ENCODE measurements at places on chromosomes 7 and 10.

DNA sequence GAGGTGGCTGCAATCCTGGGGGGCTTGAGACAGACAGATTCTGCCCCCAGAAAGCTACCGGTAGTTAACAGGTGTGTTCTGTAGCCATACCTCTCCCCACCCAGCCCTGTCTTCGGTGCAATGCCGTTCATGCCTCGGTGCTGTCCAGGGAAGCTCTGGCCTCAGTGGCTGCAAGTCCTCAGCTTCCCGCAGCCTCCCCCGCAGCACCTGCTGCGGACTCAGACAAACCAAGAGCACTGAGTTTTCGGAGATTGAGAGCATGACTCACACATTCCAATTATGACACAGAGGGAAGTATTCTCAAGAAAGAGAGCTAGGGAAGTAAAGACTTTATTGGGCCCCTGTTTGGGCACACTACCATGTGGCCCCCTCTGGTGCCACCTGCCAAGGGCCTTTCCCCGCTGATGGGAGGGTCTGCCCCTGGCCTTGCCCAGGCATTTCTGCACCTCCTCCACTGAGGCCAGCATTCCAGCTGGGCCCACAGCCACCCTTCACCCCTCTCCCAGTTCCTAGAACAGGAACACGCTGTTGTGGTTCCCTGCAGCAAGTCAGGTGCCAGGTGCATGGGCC, 30.2 kb upstream of the EZH2 start:
- DNase-seq, result peak; percentile 85

- no peak for DNase-seq
Measured at GRCh38 chr7:856444-857095, 19.8 kb upstream of the GET4 start.

DNA sequence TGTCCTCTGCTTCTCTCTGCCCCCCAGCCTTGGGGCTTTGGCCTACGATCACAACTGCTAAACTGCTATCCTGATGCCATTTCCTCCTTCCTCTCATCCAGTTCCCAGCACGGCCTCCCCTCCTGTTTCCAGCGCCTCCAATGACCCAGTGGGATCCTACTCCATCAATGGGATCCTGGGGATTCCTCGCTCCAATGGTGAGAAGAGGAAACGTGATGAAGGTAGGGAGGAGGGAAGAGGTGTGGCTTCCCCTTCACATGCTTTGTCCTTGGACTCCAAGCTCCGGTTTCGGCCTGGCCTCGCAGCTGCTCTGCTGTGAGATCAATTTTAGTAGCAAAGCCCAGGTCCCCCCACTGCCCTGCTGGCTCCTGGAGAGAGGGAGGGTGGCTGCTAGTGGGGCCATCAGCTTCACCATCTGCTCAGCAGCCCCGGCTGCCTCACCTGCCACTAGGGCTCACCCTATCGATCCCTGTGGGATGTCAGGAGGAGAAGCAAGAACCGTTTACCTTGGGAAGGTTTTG, 35.8 kb downstream of the PAX2 start:
- no peak for DNase-seq

GRCh38 chr10:58175990-58176900, 91.4 kb downstream of the IPMK start:
- no peak for DNase-seq

GRCh38 chr7:157837561-157837960, 500.8 kb downstream of the DNAJB6 start:
- no peak for DNase-seq

GRCh38 chr7:85471740-85472139, 284.9 kb upstream of the SEMA3D start:
- DNase-seq, result peak; percentile 43

DNA sequence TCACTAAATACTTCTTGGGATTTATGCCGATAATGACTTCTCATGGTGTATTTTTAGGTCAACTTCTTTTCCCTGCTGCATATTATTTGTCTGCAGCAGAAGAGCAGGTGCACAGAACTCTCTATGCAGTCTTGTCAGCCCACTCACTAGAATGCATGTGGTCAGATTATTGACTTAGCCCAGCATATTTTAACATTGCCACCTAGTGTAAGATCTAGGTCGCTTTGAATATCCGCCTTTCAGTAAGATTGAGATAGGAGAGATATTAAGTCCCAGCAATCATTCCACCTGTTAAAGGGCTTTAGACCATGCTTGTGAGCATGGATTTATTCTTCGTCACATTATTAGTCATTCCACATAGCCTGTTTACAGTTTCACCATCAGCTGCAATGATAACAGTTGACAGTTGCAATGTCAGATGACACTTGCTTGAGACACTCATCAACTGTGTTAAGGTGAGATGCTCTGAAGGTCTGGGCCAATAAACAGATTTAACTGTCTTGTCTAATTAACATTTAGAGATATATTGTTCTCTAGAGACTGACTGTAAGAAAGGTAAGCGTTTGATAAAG, 491.7 kb downstream of the ARL4A start:
- no peak for DNase-seq

- no peak for DNase-seq
Measured at GRCh38 chr10:116798859-116799258, 50.4 kb upstream of the ENO4 start.

GRCh38 chr7:77752016-77752415, 46.2 kb downstream of the TMEM60 start:
- DNase-seq, result no peak

GRCh38 chr10:104032144-104032775, 53.4 kb downstream of the COL17A1 start:
- DNase-seq, result peak; percentile 2

DNA sequence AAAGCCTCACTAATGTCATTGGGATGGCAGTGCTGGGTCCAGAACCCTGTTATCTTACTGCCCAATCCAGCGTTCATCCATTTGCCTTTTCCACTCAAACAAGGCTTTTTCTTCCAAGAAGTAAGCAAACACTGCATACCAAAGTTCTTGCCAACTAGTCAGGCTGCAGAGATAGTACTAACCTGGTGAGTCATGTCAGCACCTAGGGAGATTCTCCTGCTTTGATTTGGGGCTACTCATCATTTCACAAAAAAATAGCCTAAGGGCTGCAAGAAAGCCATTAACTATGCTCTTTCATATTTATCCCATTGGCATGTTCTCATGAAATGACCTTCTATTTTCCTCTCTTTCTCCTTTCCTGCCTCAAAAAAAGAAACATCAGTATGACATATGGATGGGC, 142.6 kb downstream of the TWIST1 start:
- no peak for DNase-seq

GRCh38 chr7:114073701-114074100, 154.9 kb upstream of the PPP1R3A start:
- no peak for DNase-seq

GRCh38 chr7:31077484-31078362, 25.6 kb downstream of the ADCYAP1R1 start:
- DNase-seq, result no peak

GRCh38 chr7:105831302-105831620, 45.1 kb downstream of the ATXN7L1 start:
- no peak for DNase-seq

GRCh38 chr7:142372727-142373126, 114.9 kb upstream of the PRSS58 start:
- DNase-seq, result no peak

DNA sequence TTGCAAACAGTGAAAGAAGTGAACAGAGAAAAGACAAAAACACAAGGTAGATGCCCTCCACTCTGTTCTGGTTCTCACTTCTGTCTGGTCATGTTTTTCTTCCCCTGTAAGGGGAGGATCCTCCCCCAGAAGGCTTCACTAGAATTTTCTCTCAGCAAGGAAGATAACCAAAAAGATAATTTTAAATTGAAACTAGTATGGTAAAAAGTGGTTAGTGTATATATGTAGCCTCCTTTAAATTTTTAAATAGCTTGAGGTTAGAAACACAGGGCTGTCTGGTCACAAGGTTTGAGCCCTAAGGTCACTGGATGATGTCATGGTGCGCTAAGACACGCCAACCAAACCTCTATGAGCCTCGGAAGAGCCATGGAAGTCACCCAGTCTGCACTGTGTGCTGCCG, 5.6 kb upstream of the PKD1L1 start:
- no peak for DNase-seq

DNA sequence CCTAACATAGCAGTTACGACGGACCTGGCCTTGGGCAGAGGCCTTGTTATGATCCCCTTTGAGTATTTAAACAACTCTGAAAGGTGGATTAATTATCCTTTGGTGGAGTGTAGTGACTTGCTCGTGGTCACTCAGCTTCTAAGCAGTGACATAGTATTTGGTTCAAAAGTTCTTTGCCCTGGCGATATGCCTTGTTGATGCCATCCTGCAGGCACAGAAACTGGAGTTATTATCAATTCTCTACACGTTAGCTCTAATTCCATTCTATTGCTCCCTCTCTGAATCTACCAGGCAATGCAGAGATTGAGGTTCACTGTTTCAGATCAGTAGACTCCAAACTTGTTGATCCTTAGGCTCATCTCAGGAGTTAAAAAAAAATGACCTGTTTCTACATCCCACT, 32.5 kb upstream of the ELMO1 start:
- no peak for DNase-seq

GRCh38 chr10:28798428-28798955, 121.2 kb downstream of the BAMBI start:
- no peak for DNase-seq

GRCh38 chr7:96090756-96091155, 231.1 kb downstream of the SLC25A13 start:
- no peak for DNase-seq
